Stimulated activated CD4-positive, alpha-beta T cell treated with anti-CD3 and anti-CD28 coated beads, TNF-alpha, amount 100 ng/mL, for 1 hour (primary cell): ENCODE measurements at places on chromosomes 12 and 14.

DNA sequence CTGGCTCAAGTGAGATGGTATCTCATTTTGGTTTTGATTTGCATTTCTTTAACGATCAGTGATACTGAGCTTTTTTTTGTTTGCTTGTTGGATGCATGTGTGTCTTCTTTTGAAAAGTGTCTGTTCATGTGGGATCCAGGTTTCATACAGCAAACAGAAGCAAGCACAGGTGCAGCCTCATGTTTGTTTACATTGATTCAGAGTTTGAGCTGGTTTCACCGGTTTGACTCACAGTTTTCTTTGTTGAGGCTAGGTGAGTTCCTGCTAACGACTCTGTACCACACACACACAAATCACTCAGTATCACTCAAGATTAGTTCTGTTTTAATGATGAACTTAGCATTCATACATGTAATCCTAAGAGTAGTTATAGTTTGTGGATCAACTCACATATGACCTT lies 3.7 kb downstream of the OR10G2 start:
- DNase-seq = no peak

- DNase-seq = no peak
These were observed 263.7 kb downstream of the BMP4 start for GRCh38 chr14:53692885-53693284.

DNA sequence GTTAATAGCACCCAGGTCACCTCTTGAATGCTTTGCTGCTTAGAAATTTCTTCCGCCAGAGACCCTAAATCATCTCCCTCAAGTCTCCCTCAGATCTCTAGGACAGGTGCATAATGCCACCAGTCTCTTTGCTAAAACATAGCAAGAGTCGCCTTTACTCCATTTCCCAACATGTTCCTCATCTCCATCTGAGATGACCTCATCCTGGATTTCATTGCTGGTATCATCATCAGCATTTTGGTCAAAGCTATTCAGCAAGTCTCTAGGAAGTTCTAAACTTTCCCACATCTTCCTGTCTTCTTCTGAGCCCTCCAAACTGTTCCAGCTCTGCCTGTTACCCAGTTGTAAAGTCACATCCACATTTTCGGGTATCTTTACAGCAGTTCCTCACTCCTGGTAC lies 41.0 kb downstream of the KTN1 start:
- no peak for DNase-seq

GRCh38 chr12:127903146-127903545 lies 363.8 kb upstream of the TMEM132C start:
- DNase-seq = no peak

DNA sequence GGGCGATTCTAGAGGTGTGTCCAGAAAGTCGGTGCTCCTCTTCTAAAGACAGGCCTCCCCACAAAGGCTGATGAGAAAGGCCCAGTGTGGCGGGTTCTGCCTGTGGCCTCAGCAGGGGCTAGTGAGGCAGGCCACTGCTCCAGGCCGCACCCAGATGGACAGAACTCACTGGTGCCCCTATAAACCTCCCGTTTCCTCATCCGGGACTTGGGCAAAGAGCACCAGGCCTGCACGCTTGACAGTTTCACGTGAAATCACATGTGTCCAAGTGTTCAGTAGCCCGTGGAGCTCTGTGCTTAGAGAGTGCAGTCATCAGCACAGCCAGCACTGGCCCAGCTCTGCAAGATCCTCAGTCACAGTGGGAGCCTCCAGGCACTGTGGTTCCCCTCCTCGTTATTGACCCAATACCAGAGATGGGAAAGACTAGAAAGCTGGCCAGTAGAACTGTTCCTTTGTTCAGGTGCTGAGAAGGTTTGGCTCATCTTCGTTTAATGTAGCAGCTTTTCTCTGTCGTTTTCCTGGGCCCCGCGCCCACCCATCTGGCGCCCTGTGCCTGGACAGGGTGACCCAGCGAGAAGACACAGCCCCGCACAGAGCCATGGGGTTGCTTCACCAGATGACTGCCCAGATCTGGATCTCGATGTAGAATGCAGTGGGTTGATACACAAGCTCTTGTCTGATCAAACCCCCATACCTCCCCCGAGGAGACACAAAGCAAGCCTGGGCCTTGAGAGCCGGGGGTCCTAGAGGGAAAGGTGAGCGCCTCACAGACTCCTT lies 26.3 kb downstream of the IL31 start:
- no peak for DNase-seq

DNA sequence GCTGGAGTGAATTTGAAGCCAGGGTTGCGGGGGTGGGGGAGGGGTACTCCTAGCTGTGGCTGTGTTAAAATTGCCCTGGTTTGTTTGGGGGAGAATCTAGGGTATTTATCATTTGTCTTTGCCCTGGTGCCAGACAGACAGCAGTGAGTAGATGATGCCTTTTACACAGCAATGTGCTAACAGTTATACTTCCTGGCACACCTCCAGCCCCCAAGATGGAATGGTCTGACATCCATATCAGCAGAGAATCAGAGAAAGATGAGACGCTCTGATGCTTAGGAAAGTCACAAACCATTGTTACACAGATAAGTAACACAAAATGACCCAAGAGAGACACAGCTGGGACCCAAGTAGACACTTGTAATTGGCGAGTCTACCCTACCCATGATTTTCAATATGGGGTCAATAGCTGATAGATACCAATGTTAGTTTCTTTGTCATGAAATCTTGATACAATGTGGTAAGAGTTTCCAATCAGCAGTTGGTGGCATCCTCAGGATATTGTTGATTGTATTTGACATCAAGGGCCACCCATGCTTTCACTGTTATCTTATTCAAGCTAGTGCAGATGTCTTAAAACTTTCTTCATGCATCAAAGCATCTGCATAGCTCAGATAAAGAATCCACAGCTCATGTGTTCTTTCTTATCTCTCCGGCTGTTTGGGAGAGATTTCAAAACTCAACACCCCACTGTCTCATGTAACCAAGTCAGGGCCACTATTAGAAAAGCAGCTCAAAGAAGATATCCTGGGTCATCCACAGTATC lies 2.6 kb upstream of the PRKAB1 start:
- no peak for DNase-seq

DNA sequence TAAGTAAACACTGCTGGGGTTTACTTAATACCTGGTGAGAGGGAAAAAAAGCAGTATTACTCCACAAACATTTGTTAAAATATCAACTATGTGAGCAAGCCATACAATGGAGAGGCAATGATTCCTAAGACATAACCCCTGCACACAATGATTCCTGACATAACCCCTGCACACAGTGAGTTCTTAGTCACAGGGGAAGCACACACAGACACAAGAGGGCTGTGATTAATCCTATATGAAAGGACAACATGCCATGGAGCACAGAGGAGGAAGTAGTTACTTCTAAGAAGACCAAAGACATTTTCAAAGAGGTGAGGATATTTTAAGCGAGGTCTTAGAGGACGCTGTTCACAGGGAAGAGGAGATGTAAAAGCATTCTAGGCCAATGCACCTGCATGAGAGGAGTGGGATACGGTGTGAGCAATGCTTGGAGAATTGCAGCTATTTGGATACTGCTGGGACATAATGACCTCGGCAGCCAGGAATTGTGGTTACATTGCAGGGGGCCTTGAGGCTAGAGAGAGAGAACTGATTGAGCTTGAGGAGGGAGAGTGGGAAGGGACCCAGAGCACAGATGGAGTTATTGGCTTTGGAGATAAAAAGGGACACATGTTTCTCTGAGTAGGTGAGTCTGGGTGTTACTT lies 211.9 kb downstream of the APAF1 start:
- no peak for DNase-seq
